ENCODE measurements at places on chromosomes 3 and 15.

DNA sequence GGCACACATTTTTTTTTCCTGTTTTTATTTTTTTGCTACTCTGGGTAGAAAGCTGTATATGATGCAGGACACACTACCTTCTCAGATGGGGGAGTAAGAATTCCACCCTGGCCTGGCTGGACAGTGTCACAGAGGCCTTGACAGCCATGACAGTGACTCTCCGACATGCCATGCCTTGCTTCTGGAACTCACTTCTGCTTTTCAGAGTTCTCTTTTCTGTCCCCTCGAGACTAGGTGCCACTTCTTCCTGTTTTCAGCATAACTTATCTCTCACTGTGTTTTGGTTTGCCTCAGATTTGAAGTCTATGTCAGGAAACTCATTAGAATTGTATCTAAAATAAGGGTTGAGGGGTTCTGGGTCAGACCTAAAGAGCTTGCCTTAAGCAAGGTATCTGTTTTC, 69.1 kb upstream of the SEC13 start:
- DNase-seq = no peak

GRCh38 chr15:50939911-50940310, 31.4 kb downstream of the AP4E1 start:
- DNase-seq = no peak

DNA sequence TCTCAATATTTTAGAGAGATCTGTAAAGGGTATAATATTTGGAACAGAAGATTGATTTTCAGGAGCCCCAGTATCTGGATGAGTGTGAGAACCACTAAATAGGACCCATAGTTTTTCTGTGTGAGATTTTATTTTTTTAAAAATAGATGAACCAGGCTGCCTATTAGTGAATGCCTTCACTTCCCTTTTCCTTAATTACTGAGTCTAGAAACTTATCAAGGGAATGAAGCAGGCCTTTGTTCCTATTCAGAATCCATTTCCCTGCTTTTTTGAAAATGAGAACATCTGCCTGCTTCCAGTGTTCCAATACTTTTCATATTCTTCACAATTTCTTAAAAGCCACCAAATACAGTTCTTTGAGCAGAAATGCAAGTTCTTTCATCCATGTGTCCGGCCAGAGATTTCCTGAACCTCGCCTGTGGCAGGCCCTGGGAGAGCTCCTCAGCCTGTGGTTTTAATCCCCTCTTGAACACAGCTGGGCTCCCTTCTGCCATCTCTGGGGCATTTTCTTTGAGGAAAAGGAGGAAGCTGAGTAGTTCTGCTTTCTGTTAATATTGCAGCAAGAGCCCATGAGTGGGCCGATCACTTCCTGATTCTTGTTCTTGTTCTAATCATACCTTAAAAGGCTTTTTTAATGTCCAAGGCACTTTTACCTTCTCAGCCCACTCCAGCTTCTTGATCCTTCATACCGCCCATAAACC, 4.7 kb downstream of the EHD4 start:
- no peak for DNase-seq

GRCh38 chr15:37090543-37091175, 9.7 kb downstream of the MEIS2 start:
- DNase-seq = no peak

DNA sequence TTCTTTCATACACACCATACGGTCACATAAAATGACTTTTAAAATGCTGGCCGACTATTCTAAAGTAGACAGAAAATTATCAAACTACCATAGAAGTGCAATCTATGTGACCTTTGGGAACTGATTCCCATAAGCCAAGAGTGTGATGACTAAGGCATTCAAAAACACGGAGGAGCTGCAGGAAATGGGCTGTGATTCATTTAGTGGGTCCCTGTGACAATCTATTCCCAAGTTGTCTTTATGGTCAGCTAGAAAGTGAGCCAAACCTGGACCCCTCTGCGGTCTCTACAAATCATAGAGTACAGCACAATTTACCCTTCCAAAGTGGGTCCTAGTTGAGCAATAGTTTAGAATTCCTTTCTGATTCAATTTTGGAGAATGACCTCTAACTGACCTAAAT, 251.5 kb upstream of the CBLB start:
- DNase-seq = no peak

- no peak for DNase-seq
These were observed 122.2 kb upstream of the FGF7 start for GRCh38 chr15:49300856-49301255.

- DNase-seq = no peak
These were observed 86.5 kb downstream of the FRMD4B start for GRCh38 chr3:69299344-69299743.

DNA sequence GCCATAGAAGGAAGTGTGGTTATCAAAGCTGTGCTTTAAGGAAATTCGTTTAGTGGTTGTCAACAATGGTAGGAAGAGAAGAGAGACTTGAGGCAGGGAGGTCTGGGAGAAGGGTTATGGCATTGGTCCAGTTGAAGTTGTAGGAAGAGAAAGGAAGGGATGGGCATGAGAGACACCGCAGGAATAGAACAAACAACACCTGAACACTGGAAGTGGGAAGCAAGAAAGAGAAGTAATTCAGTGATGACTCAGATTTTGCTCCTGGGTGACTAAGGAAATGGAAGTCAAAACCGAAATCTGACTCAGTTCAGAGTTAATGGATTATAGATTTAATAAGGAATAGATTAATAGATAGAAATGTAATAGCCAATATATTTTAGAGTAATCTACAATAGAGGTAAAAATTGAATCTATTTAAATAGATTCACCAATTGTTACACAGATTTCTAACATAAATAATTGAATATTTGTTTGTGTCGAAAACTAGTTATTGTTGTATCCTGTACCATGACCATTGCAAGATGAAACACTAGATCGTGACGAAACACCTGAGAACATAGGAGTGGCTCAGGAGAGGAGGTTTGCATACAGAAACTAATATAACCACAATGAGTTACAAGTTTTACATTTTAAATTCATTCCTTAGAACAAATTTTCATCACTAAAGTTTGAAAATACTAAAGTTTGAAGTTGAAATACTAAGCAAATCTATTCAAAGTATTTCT, 36.0 kb downstream of the THBS1 start:
- DNase-seq = no peak

DNA sequence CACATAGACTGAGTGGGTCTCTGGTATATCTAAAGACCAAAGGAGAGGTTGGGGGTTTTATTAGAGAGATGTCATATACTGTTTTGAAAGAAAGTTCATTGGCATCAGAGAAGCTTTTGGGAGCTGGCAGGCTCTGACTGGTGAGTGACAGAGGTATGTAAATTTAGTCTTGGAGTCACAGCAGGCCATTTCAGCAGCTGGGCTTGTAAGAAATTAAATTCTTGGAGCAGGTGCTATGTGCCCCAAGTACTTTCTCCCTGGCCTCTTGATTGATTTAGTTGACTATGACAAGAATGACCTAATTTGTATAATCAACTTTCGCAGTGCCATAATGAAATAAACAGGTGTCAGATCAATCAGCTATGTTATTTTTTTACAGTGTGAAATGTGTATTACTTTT, 47.8 kb upstream of the CDAN1 start:
- DNase-seq = no peak

DNA sequence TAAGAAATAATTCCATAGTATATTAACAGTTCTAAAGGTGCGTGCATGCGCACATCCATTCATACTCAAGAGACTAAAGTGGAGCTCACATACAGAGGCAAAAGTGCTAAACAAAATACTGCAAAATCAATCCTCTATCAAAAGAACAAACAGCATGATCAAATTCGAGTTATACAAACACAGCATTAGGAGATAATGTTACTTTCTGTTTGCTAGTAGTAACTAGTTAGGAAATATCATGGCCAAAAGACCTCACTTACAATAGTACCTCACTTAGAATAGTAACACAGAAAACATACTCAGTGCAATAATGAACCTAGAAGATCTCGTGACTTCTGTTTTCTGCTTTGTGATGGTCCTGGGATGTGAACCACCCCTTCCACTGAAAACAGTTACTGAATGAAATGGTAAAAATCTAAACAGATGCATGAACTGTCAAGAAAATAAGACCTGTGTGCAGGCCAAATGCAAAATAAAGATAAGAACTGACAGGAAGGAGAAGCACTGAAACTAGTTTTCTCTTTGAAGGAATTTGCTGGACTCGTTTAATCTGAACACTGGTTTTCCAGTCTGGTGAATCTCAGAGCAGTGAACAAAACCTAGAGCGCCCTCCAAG, 20.9 kb upstream of the CEMIP start:
- DNase-seq = no peak

GRCh38 chr3:171916888-171917287, 73.7 kb downstream of the TMEM212 start:
- DNase-seq = no peak

GRCh38 chr15:39761006-39761405, 21.6 kb downstream of the FSIP1 start:
- DNase-seq = no peak

DNA sequence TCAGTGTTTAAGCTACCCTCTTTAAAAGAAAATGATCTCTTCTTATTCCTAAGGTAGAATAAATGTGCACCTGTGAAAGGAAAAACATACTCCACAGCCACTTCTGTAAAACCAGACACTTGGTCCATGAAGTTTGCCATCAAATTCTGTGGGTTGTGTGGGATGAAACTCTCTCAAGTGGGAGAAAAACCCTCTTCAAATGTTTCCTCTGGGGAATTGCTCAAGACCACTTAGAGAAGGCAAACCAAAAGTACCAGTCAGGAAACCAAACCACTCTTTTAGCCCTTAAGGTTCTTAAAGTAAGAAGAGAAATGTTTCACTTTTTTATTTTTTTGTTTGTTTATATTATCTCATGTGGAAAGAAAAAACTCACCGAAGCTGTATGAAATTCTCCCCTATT, 1.2 kb downstream of the COL8A1 start:
- no peak for DNase-seq

DNA sequence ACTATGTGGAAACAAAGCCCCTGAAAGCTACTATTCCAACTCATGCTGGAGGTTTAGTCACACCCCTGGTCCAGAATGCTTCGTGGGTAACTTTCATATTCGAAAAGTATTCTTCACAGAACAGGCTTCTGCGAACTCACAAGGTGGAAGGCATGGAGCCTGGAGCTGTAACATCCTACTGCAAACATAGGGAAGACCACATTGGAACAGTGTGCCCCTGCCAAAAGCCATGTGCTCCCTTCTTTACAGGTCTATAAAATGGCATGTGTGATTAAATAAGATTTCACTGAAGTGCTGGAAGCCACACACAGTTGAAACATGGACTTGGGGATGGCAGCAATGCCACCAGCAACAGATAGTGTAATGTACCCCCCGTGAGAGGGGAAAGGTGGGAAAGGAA, 105.9 kb downstream of the GREM1 start:
- DNase-seq = no peak

- no peak for DNase-seq
These were observed 170.6 kb downstream of the MINAR1 start for GRCh38 chr15:79602731-79603130.

Measured in effector CD4-positive, alpha-beta T cell (primary cell).